Aorta (tissue), 5 donors: ENCODE measurements at places on chromosomes 11 and 22. TPM values are rescaled to one million over a fixed set of nuclear protein-coding genes. Genes with fewer than 3 reads are reported as not detected.

DNA sequence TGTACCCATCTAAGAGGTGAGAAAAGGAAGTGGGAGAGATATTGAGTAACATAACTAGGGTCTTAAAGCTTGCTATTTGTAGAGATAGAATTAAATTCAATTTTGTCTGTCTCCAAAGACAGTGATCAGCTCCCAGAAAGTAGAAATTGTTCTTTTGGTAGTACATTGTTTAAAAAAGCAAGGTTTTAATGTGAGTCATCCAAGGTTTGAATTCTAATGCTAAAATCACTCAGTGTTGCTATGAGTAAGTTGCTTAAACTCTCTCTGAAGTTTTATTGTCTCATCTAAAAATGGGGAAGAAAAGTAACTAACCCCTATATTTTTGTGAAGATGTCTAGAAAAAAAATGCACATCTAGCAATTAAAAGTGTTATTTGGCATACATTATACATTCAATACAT, 1004.5 kb upstream of the CCDC90B start:
- H3K27me3 ChIP-seq: no peaks in the 10 kb centered on the region
- no peaks in the 10 kb centered on the region for H3K36me3 ChIP-seq
- no peak overlapping the region for H3K27ac ChIP-seq
- H3K4me1 ChIP-seq: no peaks in the 10 kb centered on the region

DNA sequence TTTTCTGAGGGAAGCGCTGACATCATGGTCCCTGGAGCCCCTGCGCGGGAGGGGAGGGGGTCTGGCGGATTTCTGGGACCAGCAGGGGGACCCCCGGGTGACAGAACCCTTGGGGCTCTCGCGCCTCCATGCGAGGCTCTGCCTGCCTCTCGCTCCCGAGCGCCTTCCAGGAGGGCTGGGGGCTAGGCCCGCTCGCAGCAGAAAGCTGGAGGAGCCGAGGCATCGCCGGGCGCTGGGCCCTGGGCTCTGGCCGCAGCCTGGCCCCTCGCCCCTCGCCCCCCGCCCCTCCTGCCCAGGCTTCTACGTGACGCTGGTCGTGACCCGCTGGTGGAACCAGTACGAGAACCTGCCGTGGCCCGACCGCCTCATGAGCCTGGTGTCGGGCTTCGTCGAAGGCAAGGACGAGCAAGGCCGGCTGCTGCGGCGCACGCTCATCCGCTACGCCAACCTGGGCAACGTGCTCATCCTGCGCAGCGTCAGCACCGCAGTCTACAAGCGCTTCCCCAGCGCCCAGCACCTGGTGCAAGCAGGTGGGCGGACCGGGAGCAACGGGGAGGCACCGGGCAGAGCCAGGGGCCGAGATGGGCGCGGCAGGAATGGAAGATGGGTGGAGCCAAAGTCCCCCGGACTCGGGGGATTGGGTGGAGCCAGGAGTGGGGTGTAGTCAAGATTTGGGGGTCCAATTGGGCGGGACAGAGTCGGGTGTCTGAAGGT, 5.4 kb downstream of the BEST1 start:
- no peaks in the 10 kb centered on the region for H3K36me3 ChIP-seq
- no peaks in the 10 kb centered on the region for H3K4me1 ChIP-seq
- peak; percentile 70 for DNase-seq

- no peaks in the 10 kb centered on the region for H3K36me3 ChIP-seq
- no peak overlapping the region for H3K27ac ChIP-seq
- no peak overlapping the region for H3K4me3 ChIP-seq
- DNase-seq: no peak
- H3K27me3 ChIP-seq: no peaks in the 10 kb centered on the region
- H3K4me1 ChIP-seq: no peaks in the 10 kb centered on the region
Measured at GRCh38 chr11:34594603-34595002, 26.3 kb upstream of the EHF start.

- H3K36me3 ChIP-seq: no peaks in the 10 kb centered on the region
- H3K27ac ChIP-seq: no peak overlapping the region
- H3K4me3 ChIP-seq: no peak overlapping the region
- no peak for DNase-seq
- no peaks in the 10 kb centered on the region for H3K27me3 ChIP-seq
- H3K4me1 ChIP-seq: no peaks in the 10 kb centered on the region
Measured at GRCh38 chr22:32712644-32713355, 88.7 kb upstream of the TIMP3 start.

DNA sequence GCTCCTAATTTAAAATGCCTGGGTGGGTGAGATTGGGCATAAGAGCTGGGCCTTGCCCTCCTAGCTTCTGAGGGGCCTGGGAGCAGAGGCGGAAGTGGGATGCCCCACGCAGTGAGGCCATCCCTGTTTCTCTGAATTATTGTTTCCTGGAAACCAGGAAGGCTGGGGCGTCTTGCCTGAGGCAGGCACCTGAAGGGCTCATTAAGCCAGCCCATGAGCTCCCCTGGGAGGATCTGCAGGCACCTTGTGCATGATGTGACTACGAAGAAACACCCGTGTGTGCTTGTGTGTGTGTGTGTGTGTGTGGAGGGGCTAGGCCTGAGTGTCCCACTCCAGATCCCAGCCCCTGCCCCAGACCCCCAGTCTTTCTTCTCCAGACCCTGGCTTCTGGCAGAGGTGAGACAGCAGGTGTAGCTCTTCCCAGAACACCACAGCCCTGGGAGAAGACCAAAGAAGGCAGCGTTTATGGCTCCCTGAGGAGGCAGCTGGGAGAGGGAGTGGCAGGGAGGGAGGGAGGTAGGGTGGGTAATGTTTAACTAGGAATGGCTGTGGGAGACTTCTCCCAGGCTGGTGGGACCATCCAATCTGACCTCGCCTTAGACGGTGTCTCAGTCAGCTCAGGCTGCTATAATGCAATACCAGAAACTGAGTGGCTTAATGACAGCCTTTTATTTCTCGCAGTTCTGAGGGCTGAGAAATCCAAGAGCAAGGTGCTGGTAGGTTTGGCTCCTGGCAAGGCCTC, 2.1 kb upstream of the BATF2 start:
- no peaks in the 10 kb centered on the region for H3K27me3 ChIP-seq
- H3K36me3 ChIP-seq: no peaks in the 10 kb centered on the region
- H3K4me3 ChIP-seq: no peak overlapping the region
- no peak for DNase-seq

DNA sequence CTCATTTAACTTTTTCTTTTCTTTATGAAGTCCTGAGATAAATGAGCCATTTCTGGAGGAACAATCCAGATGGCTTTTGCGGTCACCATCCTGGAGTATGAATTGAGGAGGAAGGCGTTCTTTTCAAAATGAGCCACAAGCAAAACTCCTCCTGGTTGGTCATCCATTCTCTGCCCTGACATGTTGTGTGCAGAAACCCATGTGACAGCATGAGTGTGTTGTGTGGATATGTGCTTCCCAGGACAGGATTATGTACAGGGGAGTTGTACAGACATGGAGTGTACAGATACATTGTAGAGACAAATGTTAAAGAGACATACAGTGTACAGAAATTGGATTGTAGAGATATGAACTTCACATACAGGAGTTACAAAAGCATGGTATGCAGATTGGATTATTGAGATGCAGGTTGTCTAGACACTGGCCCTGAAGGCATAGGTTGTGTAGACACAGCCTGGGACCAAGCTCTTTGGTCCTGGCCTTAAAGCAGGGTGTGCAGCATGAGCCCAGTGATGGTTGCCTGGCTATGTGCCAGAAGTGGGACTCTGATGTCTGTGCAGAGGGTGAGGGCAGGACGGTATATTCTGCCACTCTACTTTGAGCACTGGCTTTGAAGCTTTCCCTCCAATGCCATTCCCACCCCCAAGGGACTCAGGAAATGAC, 178.5 kb upstream of the ZBED5 start:
- DNase-seq: no peak
- no peaks in the 10 kb centered on the region for H3K27me3 ChIP-seq
- no peaks in the 10 kb centered on the region for H3K36me3 ChIP-seq
- H3K27ac ChIP-seq: no peak overlapping the region
- no peaks in the 10 kb centered on the region for H3K4me1 ChIP-seq

- H3K4me1 ChIP-seq: no peaks in the 10 kb centered on the region
- H3K36me3 ChIP-seq: no peaks in the 10 kb centered on the region
- H3K27me3 ChIP-seq: no peaks in the 10 kb centered on the region
- no peak overlapping the region for H3K4me3 ChIP-seq
Measured at GRCh38 chr11:32817181-32817851, 12.4 kb upstream of the PRRG4 start.

DNA sequence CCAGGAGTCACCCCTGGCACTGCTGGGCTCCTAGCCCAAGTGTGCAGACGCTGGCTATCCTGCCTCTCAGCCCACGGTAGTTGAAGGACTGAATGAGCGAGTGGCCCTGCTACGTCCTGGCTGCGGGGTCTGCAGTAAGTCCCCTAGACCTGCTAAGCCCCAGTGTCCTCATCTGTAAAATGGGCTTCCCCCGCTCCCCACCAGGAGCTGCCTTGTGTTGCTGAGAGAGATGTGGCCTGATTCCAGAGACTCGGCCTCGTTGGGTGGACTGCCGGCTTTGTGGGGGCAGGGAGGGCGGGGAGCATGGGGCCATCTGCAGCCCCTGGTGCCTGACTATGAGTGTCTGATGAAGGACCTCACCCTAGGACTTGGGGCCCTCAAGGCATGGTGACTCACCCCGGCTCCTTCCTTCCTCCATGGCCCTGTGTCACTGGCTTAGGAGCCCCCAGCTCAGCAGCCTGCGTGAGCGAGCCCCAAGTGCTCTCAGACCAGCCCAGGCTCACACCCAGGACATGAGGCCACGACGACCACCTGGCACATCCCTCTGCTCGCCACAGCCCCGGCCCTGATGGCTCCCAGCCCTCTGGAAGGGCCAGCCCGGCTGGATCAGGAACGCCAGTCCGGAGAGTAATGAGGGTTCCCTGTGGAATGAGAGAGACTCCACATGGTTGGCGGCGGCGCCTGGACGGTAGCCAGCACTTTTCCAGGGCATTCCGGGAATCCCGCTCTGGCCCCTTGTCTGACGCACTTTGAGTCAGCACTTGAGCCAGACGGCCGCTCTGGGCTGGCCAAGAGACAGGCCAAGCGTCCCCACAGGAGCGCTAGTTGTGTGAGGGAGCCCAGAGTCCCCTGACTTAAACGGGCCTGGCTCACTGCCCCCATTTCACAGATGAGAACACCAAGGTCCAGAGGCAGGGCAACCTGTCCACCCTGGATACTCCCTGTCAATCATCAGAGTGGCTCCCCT, 50.5 kb upstream of the SHISAL1 start:
- H3K4me3 ChIP-seq: no peak overlapping the region
- peak overlapping the region; percentile 24 for H3K27ac ChIP-seq
- peak; percentile 98 for DNase-seq

The KCNQ1 gene
- total RNA-seq: 11.5 TPM

The PYGM gene
- 12.9 TPM for total RNA-seq
